PC-9 (cell line): ENCODE measurements at places on chromosomes 6 and 20.

- DNase-seq: no peak
Observed at GRCh38 chr6:143229400-143229799, 168.7 kb downstream of the AIG1 start.

DNA sequence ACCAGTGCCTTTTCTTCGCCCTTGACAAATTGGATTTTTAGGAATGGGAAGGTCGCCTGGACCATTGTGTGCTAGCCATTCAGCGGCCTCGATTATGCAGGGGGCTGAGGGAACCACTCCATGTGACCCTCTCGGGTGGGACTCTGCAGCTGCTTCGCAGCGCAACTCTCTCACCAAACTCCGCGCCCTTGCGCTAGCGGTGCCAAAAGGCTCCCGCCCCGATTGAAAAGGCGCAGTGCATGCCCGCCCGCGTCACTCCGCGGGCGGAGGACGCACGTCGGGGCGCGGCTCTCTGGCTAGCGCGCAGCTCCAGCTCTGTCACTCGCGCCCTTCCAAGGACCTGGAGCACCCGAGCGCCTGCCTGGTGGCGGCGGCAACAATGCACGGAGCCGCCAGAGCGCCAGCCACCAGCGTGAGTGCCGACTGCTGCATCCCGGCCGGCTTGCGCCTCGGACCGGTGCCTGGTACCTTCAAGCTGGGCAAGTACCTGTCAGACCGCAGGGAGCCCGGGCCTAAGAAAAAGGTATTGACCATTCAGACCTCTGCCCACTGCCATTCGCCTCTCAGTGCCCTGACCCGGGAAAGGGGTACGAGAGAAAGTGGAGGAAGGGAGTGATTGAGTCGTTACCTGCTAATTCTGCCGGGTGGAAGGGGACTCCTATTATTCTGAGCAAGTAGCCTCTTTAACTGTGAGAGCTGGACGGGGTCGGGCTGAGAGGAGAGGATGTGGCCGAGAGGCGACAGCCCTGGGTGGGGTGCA is at the start of gene PRDM13:
PRDM13 (plus strand) TSS at position 178 of the 760 bp plus-strand sequence; CDS start at position 380, 202 bp downstream.
- DNase-seq: no peak

DNA sequence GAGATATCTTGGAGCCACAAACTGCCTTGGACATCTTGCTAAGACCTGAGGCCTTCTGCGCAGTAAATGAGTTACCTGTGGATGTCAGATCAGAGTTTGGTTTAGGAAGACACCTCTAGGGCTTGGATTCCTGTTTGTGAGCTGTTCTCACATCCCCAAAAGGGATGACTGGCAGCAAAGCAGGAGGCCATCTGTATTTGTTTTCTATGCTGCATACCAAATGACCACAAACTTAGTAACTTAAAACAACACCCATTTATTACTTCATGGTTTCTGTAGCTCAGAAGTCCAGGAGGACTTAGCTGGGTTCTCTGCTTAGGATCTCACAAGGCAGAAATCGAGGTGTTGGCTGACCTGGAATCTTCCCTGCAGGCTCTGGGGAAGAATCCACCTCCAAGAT is 116.7 kb downstream of the UNC5CL start:
- no peak for DNase-seq

DNA sequence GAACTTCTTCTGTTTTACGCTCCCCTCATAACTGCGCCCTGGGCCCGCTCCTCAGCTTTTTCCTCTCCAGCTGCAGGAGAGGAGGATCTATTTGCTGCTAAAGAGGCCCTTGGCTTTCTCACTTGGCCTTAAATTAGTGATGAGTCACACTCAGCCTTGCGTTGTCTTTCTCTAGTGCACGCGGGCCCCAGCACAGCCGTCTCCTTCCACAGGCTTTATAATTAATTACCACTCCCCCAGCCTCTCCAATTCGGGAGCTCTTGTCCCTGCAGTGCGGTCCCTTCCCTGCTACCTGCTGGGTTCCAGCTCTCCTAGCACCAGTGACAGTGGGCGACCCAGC is 25.2 kb downstream of the PACSIN1 start:
- no peak for DNase-seq

- no peak for DNase-seq
Observed at GRCh38 chr6:4017834-4018170, 61.1 kb downstream of the FAM217A start.

GRCh38 chr6:87909849-87910248 is 137.8 kb upstream of the SPACA1 start:
- DNase-seq: no peak

- no peak for DNase-seq
Observed at GRCh38 chr6:158218467-158218866, 50.3 kb downstream of the GTF2H5 start.

DNA sequence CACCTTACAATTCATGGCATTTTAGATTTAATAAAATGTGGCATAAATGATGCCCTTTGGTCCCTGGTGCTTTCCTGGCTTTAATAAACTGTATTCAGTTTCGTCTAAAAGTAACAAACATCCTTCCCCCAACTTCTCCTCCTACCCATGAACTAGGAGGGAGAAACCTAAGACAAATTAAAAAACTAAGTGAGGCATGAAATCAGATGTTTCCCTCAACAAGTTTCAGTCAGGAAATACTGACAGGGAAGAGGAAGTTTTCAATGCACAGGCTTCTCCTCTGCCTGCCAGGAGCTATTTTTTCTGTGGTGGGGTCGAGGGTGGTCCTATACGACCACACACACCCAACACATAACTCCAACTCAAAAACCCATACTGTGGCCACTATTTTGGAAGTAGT is 10.0 kb downstream of the HBS1L start:
- no peak for DNase-seq

DNA sequence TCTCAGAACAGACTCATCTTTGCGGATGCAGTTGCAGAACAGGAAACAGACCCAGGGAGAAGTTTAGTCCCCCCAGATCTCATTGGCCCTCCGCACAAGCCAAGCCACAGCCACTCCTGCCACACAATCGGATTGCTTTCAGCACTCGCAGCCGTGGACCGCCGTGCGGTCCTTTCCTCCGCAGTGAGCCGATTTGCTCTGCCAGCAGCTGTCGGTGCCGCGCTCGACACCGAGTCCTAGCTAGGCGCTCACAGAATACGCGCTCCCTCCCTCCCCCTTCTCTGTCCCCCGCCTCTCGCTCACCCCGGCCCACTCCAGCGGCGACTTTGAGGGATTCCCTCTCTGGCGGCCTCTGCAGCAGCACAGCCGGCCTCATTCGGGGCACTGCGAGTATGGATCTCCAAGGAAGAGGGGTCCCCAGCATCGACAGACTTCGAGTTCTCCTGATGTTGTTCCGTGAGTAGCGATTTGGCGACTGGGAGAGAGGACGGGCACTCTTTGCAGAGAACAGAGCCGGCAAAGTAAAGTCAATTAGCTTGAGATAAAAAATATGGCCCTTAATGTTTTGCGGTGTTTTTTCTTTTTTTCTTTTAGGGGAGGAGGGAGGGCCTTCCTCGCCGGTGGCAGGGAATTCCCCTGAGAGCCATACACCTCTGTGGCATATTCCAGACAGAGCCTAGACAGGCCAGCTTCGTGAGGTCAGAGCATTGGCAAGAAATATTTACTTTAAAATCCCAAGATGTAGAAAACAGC is at the start of gene LAMP5:
LAMP5 (plus strand) TSS at position 130 of the 753 bp plus-strand sequence; CDS start at position 393, 263 bp downstream.
- no peak for DNase-seq

DNA sequence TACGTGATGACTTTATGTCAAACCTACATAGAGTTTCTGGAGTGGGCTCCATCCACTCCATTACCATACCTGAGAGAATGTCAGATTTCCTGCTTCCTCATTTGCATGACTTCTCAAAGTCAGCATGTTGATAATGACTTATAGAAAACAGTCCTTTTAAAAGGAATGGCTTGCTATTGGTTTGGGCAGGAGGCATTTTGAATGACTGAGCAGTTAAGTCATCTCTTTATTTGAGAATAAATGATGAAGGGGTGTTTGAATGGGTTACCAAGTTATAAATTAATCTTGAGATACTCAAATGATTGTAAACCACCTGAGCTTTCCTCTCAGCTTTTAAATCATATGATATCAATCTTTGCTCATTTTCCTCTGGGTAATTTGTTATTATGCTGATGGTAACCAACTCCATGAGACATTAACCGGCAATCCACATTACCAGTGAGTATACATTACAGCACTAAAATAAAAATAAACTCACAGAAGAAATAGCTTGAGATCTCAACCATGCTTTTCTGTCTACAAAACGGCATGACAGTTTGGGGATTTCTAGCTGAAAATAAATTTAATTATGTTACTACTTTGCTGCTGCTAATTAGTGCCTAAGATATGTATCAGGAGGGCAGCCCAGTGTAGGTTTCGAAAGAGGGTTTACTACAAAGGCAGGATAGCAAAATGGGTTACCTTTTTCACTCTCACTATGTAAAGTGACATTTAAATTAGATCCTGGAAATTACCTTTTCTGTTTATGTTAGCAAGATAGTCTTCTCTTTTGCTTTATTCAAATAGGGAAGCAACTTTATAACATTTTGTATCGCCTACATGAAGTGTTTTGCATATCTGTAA is 78.8 kb downstream of the RPS12 start:
- no peak for DNase-seq

GRCh38 chr6:89257781-89258180 is 40.6 kb upstream of the GABRR1 start:
- DNase-seq: no peak

- DNase-seq: no peak
Observed at GRCh38 chr6:155186052-155186658, 77.7 kb upstream of the CLDN20 start.

- no peak for DNase-seq
Observed at GRCh38 chr20:61903575-61904340, 161.9 kb downstream of the TAF4 start.

DNA sequence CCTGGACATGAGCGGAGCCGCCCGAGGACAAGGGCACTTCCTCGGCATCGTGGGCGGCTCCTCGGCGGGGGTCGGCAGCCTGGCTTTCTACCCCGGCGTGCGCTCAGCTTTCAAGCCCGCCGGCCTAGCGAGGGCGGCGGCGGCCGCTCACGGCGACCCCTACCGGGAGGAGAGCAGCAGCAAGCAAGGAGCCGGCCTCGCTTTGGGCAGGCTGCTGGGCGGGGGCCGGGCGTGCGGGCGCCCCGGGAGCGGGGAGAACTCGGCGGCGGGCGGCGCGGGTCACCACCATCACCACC is 6.7 kb downstream of the PRDM13 start:
- no peak for DNase-seq

DNA sequence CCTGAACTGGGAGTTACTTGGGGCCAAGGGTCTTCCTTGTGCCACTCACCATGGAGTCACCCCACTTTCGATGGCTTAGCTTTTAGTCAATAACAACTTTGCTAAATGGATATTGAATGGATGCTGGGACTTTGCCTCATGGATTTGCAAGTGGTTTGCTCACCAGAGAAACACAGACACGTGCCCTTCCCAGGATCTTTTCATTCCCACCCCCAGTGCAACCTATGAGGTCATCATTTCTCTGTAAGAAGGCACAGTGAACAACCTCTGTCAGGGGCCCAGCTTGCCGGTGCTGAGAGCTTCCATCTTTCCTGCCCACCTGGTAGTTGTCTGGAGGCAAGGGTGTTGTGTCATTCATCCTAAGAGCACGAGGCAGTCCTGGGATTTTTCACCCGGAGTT is 256.8 kb upstream of the PMEPA1 start:
- no peak for DNase-seq

- no peak for DNase-seq
Observed at GRCh38 chr6:167397712-167398111, 72.8 kb downstream of the TTLL2 start.

GRCh38 chr6:64872633-64873032 is 834.4 kb downstream of the EYS start:
- DNase-seq: no peak

DNA sequence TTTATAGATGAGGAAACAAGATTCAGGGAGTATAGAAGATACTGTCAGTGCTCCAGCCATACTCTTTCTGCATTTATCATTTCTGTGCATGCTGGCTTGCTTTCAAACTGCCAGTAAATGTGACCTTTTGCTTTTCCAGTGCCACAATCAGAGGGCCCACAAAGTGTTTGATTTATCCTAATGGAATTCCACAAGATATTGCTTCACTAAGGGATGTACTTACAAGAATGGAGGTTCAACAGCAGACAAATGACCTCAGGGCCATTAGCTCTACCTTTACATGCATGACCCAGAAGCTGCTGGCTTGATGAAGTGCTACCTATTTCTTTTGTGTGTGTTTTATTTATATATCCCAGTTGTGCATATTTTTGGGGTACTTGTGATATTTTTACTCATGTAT is 171.5 kb upstream of the GRIK2 start:
- DNase-seq: no peak

DNA sequence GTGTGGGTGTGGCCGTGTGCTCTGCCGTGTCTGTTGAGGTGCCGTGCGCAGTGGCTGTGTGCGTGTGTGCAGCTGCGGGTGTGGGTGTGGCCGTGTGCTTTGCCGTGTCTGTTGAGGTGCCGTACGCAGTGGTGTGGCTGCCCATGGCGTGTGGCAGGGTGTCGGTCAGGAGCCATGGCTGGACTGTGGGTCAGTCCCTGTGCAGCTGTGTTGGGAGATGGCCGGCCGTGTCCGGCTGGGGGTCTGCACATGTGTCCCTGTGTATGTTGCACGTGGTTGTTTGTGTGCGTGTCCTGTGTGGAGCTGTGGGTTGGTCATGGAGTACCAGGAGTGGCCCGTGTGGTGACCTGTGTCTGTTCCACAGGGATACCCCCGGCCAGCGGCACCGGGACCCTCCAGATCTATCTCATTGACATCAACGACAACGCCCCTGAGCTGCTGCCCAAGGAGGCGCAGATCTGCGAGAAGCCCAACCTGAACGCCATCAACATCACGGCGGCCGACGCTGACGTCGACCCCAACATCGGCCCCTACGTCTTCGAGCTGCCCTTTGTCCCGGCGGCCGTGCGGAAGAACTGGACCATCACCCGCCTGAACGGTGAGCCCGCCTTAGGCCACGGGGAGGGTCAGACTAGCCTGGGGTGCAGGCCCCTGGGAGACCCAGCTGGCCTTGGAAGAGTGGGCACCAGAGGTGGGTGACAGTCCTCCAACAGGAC is 137.7 kb downstream of the TAF4 start:
- DNase-seq: no peak

DNA sequence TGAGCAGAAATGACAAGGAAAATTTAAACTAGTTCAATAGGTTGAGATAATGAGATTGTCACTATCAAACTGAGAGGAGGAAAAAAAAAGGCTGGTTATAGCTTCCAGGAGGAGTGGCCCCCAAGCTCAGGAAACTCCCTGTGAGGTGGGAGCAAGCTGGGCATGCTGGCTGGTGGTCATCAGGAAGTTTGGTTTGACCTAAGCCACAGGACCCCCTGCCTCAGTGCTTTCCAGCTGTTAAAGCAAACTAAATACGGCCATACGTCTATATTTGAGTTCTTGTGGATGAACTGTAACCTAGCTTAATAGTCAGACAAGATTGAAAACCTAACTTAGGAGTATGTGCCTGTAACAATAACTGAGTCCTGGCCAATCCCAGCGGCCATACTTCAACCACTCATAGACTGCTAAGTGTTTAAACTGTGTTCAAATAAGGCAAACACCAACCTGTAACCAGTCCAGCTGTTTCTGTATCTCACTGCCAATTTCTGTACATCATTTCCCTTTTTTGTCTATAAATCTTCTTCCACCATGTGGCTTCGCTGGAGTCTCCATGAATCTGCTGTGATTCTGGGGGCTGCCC is 24.6 kb upstream of the ZBTB24 start:
- no peak for DNase-seq

GRCh38 chr6:53879608-53880007 is 84.8 kb downstream of the LRRC1 start:
- no peak for DNase-seq
